ENCODE measurements at places on chromosomes 6 and 20.

GRCh38 chr20:4709261-4710105, 12.2 kb upstream of the PRND start:
- DNase-seq, result no peak

DNA sequence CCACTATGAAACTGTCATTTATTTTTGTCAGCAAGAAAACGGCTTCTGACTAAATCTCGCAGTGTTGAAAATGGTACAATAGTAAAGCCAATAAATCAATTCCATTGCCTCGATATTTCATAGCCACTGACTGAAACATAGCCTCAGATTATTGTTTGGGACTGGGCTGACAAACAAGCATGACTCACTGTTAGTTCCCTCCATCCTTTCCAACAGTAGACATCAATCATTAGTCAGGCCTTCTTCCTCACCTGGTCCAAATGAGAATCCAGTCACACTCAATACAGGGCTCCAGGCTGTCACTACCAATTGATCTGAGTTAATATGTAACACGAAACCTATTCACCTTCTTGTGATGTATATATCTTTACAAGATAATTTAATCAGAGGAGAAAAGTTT, 66.1 kb downstream of the ADGRB3 start:
- no peak for DNase-seq

DNA sequence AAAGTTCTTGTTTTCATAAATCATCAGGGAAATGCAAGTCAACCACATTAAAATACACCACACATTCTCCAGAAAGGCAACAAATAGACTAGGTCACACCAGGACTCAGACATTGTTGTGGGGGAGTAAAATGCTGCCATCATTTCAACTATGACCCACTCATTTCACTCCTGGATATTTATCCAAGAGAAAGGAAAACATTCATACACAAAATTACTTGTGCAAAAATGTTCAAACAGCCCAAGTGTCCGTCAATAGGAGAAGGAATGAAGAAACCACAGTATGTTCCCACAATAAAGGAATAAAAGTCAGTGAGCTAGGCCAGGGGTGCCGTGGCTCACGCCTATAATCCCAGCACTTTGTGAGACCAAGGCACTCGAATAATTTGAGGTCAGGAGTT, 81.5 kb upstream of the QKI start:
- no peak for DNase-seq

DNA sequence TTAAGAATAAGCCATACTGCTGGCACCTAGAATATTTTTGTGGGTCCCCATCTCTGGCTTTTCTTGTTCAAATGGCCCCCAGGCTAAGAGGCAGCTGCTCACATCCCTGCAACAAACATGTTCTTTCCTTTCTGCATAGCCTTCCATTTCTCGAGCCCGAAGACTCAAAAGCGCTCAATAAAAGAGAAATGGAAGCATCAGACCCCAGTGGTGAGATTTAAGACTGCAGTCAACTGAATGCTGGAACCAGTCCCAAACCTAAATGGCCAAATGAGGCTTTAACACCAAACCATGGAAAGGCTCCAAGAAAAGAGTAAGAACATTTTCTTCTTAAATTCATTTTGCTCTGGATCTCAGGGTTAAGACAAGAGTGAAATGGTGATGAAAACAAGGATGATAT, 122.1 kb upstream of the TRAF3IP2 start:
- no peak for DNase-seq

DNA sequence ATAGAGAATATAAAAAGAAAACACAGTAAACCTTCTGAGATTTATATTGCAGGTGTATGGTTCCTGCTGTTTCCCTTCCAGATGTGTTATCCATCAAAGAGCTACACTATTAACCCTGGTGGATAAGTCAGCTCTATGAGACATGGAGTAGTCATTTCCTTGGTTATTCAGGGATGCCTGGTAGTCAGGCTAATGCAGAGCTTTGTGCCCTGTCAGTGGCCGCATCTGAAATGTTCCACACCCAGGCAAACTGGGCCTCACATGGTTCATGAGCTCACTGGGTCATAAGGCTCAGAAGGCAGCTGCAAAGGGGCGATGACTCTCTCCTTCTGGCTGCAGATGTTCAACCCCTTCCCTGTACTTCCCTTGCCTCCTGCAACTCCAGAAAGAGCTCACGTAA, 473.6 kb downstream of the EPHA7 start:
- no peak for DNase-seq

DNA sequence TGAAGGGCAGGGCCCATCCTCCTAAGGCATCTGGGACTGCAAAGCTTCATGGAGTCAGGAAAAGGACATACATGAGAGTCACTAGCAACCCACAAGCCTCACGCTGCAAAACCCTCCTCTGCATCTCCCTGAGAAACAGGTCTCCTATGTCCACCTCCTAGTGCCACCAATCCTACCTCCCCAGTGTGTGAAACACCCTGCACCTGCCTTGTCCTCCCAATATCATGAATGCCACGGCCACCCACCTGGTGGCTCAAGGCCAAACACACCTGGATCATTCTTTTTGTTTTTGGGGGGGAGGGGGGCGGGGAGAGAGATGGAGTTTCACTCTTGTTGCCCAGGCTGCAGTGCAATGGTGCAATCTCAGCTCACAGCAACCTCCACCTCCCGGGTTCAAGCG, 90.5 kb downstream of the ZMYND8 start:
- DNase-seq, result no peak

DNA sequence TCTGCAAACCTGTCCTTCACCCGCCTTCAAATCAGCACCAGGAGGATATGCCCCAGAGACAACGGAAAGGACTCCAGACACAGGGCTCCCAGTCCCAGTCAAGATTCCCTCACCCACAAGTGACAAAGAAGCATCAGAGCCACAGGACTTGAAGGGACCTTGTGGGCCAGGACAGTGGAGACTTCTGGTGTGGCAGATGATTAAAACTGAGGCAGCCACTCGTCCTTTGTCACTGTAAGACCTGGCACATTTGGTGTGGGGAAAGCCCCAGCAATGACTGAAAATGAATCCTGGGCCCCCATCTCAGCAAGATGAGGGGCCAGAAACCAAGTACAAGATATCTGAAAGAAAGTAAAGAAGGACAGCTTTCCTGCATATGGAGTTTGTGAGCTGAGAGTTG, 15.6 kb upstream of the GMPR start:
- DNase-seq, result no peak

DNA sequence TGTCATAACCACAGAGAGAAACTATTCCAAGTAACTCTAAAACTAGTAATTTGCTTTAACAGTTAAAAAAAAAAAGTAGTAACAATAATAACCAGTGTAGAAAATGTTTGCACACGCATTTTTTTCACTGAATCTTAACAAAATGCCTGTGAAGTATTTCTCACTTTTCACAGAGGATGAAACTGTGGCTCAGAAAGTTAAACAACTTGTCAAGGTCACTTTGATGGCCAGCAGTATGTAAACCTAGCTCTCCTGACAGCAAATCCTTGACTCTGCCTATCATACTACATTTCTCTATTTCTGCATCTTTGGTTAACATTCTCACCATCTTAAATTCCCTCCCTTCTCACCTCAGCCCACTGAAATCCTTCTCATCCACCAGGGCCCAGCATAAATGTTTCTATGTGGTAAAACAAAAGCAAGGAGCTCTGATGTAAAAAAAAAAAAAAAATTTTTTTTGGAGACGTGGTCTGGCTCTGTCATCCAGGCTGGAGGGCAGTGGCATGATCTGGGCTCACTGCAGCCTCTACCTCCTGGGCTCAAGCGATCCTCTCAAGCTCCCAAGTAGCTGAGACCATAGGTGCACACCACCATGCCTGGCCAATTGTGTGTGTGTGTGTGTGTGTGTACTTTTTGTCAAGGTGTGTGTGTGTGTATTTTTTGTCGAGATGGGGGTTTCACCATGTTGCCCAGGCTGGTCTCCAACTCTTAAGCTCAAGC, 26.1 kb upstream of the ZC3H12D start:
- DNase-seq, result no peak

GRCh38 chr6:56856036-56856580, 98.8 kb upstream of the BEND6 start:
- no peak for DNase-seq

DNA sequence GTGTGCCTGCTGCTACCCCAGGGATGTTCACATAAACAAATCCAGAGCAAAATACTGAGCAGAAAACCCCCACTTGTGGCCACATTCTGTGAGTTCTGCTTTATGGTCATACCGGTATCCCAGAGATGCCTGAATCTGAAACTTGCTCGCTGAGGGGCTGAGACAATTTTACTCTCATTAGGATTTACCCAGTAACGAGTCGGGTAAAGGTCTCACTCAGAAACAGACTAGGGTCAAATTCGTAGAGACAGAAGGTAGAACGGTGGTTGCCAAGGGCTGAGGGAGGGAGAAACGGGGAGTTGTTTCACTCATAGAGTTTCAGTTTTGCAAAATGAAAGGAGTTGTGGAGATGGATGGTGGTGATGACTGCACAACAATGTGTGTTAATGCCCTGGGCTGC, 45.4 kb upstream of the NKX2-2 start:
- no peak for DNase-seq

DNA sequence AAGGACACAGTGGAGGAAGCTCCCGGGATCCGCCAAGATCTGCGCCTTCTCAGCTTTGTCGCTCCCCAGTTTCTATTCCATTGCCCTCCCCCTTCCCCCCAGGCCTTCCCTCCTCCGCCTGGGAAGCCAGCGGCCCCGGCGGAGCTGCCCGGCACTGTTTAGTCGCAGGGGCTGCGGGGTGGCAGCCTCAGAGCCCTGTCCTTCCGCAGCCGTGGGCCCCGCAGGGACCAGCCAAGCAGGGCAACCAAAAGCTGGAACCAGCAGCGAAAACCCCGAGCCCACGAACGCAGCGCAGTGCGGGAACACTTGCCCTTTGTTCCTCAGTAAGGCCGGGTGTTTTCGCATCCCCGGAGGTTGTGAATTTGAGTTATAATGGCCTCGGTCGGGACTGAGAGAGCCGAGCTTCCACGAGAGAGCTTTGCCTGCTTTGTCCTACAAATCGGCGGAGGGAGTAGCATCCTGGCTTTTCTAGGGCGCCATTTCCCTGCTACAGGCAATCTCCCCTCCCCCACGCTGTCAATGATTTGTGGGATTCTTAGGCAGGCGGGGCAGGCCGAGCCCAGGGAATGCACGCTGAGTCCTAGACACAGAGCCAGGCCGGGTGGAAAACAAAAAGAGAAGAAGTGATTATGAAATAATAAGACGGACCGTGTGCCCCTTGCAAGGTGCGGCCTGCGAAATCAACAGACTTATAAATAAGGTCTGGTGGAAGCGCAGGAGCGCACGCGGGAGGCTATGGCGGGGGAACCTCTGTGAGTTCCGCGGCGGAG, 4.0 kb upstream of the TUBB2B start:
- no peak for DNase-seq

- DNase-seq, result no peak
Measured at GRCh38 chr6:3186974-3187382, 29.6 kb upstream of the TUBB2A start.

GRCh38 chr20:50366270-50367103, 143.7 kb upstream of the PTPN1 start:
- DNase-seq, result peak; percentile 9

- no peak for DNase-seq
Measured at GRCh38 chr6:141719476-141719875, 413.2 kb upstream of the GJE1 start.

DNA sequence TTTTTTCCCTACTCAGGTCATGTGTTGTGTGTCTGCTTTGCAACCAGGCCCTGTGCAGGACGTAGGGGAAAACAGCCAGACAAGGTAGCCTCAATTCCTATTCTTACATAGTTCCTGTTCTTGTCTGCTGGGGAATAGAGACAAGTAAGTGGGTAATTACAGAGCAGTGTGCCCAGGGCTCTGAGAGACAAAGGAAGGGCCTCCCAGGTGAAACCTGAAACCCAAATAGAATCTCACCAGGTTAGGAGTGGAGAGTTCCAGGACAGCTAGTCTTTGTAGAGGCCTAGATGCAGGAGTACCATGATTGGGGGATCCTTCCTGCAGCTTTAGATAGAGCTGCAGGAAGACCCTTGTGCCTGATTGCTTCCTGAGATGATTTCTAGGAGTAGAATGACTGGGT, 48.4 kb downstream of the DHX35 start:
- DNase-seq, result no peak

- DNase-seq, result no peak
Measured at GRCh38 chr6:34383161-34383631, 9.3 kb downstream of the NUDT3 start.

GRCh38 chr20:20802328-20802727, 89.9 kb upstream of the RALGAPA2 start:
- no peak for DNase-seq

- DNase-seq, result peak; percentile 46
Measured at GRCh38 chr6:30883685-30884520, at the start of gene DDR1. DDR1 (plus strand) TSS chr6:30884519; CDS start chr6:30888730, 4,211 bp downstream.

- peak; percentile 57 for DNase-seq
Measured at GRCh38 chr6:159098636-159099106, 53.9 kb upstream of the TAGAP start.

DNA sequence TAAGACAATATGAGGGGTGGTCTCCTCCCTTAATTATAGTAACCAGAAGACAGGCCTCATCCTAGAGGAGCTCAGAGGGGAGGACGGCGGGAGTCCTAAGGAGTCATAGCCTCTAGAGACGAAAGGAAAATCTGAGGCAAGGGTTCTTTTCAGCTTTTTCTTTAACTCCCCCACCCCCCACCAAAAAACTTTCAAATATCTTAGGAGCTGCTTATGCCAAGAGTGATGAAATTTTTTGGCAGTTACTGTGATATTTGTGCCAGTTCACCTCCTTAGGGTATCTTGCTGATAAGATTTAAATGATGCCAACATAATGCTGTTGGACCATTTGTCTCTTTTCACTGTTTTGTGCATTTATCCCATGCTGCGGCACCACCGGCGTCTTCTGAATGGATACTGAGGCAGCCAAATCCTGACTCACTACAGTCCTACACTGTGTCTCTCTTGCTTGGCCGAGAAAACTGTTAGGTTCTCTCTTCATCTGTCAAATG, 44.5 kb upstream of the DSE start:
- no peak for DNase-seq

- peak; percentile 47 for DNase-seq
Measured at GRCh38 chr20:43914311-43915210, at the start of gene TOX2. TOX2 (plus strand) TSS chr20:43914852; CDS start chr20:43914892, 40 bp downstream.

DNA sequence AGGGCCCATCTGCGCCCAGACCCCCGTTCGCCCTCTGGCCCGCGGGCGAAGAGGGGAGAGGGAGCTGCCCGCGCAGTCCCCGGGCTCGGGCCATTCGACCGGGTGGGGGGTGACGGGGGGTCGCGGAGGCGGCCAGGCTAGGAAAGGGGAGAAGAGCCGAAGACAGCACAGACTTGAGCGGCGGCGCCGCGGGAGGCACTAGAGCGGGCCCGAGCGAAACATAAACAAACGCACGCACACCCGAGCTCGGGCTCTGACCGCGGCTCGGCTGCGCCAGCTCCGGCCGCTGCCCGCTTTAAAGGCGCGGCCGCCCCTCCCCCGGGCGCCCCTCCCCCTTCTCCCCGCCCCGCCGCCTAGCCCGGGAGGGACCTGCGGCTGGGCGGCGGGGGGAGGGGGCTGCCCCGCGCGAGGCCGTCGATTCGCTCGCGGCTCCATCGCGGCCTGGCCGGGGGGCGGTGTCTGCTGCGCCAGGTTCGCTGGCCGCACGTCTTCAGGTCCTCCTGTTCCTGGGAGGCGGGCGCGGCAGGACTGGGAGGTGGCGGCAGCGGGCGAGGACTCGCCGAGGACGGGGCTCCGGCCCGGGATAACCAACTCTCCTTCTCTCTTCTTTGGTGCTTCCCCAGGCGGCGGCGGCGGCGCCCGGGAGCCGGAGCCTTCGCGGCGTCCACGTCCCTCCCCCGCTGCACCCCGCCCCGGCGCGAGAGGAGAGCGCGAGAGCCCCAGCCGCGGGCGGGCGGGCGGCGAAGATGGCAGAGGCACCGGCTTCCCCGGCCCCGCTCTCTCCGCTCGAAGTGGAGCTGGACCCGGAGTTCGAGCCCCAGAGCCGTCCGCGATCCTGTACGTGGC, at the start of gene FOXO3:
FOXO3 (plus strand) TSS at position 455 of the 846 bp plus-strand sequence; CDS start at position 747, 292 bp downstream.
- peak; percentile 52 for DNase-seq

Measured in stimulated activated CD4-positive, alpha-beta T cell treated with anti-CD3 and anti-CD28 coated beads, Interleukin-12 subunit alpha, Interleukin-12 subunit beta, amount 100 ng/mL, for 4 hours (primary cell).